Mucosa of descending colon (tissue), 3 donors: ENCODE measurements at places on chromosomes 5 and 9. TPM values are rescaled to one million over a fixed set of nuclear protein-coding genes. Genes with fewer than 3 reads are reported as not detected.

Gene POLK
- total RNA-seq = 17.6 TPM

Gene FOXD4L3
- total RNA-seq = not detected

Gene HAPLN1
- 9.6 TPM for total RNA-seq

Gene DBH
- total RNA-seq = not detected

Gene GFI1B
- total RNA-seq = 1.5 TPM

Gene GRAMD2B
- total RNA-seq = 44.8 TPM

Gene SCGB3A1
- total RNA-seq = not detected
